ENCODE measurements at places on chromosomes 2 and 18. TPM values are rescaled to one million over a fixed set of nuclear protein-coding genes. Genes with fewer than 3 reads are reported as not detected.

GRCh38 chr2:231795525-231796327 is 9.5 kb downstream of the COPS7B start:
- DNase-seq = no peak

GRCh38 chr2:62569907-62570841 is 64.2 kb upstream of the TMEM17 start:
- no peak for DNase-seq

- DNase-seq = no peak
These were observed 25.6 kb upstream of the CXXC1 start for GRCh38 chr18:50313031-50313607.

GRCh38 chr2:39660612-39661236 is 5.0 kb upstream of the TMEM178A start:
- DNase-seq = no peak

Gene GREB1L
- total RNA-seq = 0.29 TPM

GRCh38 chr2:11743366-11743765 is 3.1 kb upstream of the LPIN1 start:
- peak; percentile 55 for DNase-seq

Gene IL1R2
- total RNA-seq = 17.9 TPM

- DNase-seq = no peak
These were observed 10.4 kb upstream of the DOCK10 start for GRCh38 chr2:225052703-225053102.

Gene FSIP2
- 6.7 TPM for total RNA-seq

GRCh38 chr2:2022941-2023586 is 278.7 kb upstream of the PXDN start:
- DNase-seq = no peak

DNA sequence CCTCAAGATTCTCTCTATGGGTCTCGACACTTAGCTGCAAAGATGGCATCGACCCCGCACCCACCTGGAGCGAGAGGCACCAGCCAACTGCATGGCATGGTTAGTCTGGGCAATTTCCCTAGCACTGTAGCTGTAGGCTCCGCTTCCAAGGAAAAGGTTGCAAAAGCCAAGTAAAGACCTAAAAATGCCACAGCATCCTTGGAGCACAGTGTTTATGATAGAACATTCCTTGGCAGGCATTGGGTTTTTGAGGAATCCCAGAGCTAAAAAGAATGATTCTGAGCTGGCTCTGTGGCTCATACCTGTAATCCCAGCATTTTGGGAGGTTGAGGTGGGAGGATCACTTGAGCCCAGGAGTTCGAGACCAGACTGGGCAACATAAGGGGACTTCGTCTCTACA is 22.9 kb downstream of the QPCT start:
- no peak for DNase-seq

- DNase-seq = no peak
These were observed 22.9 kb downstream of the MARCHF4 start for GRCh38 chr2:216349366-216349765.

GRCh38 chr2:154280543-154280942 is 408.8 kb downstream of the GALNT13 start:
- no peak for DNase-seq

Gene COLEC12
- total RNA-seq = 12.1 TPM

GRCh38 chr2:151103551-151103950 is 158.1 kb downstream of the RBM43 start:
- no peak for DNase-seq

Gene FER1L5
- total RNA-seq = not detected

- DNase-seq = no peak
These were observed 91.0 kb downstream of the PLB1 start for GRCh38 chr2:28586867-28587266.

GRCh38 chr2:137207030-137207429 is 441.7 kb downstream of the THSD7B start:
- no peak for DNase-seq

- no peak for DNase-seq
These were observed 372.0 kb downstream of the CMPK2 start for GRCh38 chr2:6493669-6494068.

DNA sequence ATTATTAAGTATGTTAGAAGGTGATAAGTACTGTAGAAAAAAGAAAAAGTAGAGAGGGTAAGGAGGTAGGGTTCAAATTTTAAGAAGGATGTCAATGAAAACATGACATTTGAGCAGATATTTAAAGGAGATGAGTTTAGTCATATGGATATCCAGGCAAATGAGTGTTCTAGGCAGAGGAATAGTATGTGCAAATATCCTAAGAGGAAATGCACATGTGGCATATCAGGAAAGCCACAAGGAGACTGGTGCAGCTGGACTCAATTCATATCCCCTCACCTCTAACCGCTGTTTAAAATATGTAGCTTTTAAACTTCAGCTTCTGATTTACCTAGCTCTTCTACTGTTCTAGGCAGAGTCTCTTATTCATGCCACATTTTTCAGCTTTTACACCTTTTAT is 9.5 kb downstream of the AGPS start:
- DNase-seq = no peak

Data from mucosa of descending colon (tissue), 3 donors.